ENCODE measurements at places on chromosomes 2 and 18.
A peak's percentile ranks its signal among the peaks of the same experiment; 100 is the strongest.

DNA sequence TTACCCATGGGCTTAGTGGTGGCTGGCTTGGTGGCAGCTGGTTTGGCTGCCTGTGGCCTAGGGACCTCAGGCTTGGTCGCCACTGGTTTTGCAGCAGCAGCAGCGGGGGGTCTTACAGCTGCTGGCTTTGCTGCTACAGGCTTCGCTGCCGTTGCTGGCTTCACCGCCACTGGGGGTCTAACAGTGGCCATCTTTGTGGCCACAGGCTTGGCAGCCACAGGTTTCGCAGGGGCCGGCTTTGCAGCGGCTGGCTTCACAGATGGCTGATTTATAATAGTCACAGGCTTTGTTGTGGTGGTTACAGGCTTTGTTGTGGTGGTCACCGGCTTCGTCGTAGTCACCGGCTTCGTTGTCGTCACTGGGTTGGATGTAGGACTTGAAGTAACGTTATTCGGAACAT is 77.8 kb downstream of the COL6A3 start:
- DNase-seq = no peak

GRCh38 chr2:230640540-230641011 is 72.1 kb upstream of the CAB39 start:
- no peak for DNase-seq

- DNase-seq = no peak
Measured at GRCh38 chr18:22347606-22348511, 69.9 kb downstream of the CTAGE1 start.

DNA sequence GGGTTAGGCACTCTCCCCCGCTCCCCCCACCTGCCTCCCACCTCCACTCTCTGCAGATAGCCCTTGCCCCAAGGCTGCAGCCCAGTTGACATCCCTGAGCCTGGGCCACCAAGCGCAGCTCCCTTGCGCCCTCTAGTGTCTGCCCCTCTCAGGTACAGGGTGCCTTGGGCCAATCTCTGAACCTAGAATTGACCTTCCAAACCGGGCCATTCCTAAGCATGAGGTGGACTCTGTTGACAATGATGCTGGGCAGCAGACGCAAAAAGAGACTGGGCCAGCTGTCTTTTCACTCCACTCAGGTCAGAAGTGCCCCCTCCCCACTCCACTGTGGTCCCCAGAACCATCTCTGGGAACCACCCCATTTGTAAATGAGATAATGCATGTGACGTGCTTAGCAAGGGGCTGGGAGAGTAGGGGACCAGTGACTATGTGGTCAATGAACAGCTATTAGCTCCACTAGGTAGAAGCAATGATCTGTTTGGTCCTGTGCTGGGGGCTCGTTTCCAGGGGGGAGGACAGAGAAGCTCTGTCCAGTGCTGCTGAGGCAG is 43.3 kb upstream of the PLB1 start:
- peak; percentile 55 for DNase-seq

GRCh38 chr18:22466608-22467395 is 49.1 kb upstream of the CTAGE1 start:
- no peak for DNase-seq

DNA sequence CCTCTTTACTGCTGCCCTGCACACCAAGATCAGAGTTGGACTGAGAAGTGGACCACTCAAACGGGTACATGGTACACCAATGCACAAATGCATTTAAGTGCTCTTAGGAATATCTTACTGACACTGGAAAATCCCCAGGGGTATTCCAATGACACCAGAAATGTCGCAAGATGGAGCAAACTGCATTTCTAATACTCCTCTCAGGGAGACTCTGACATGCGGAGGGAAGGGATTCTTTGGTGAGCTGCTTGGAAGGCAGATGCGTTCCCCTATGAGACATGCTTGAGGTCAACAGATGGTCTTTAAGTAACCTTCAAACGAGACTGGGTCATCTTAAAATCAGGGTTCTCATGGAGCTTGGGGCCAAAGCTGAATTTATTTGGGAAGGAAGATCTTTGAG is 521.8 kb upstream of the TCF4 start:
- no peak for DNase-seq

GRCh38 chr2:59249441-59250306 is 1008.5 kb upstream of the FANCL start:
- no peak for DNase-seq

GRCh38 chr2:27701676-27702075 is 38.0 kb downstream of the SLC4A1AP start:
- no peak for DNase-seq

GRCh38 chr2:45191976-45192375 is 182.7 kb upstream of the SIX2 start:
- DNase-seq = no peak

GRCh38 chr18:50460716-50461115 is 85.9 kb downstream of the SKA1 start:
- DNase-seq = no peak

GRCh38 chr2:46870051-46870839 is 45.4 kb downstream of the MCFD2 start:
- no peak for DNase-seq

- DNase-seq = no peak
Measured at GRCh38 chr2:77507657-77508056, 14.5 kb downstream of the LRRTM4 start.

GRCh38 chr2:150832686-150833085 is 345.2 kb upstream of the RND3 start:
- DNase-seq = no peak

DNA sequence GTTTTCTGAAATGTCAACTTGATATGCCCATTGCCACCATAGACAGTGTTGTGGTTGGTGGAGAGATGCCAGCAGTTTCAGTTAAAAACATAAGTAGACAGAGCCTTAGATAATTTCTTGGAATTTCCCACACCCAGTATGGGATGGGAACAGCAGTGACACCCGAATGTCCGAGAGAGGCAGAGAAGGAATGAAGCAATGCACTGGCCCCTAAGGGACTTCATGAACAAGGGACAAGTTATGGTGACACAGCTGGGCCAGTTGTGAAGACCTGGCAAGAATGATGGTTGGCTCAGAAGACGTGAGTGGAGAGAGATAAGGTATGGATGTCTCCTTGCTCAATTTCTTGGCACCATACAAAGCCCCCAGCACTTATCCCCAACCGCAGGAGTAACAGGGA is 165.2 kb upstream of the APCDD1 start:
- no peak for DNase-seq

DNA sequence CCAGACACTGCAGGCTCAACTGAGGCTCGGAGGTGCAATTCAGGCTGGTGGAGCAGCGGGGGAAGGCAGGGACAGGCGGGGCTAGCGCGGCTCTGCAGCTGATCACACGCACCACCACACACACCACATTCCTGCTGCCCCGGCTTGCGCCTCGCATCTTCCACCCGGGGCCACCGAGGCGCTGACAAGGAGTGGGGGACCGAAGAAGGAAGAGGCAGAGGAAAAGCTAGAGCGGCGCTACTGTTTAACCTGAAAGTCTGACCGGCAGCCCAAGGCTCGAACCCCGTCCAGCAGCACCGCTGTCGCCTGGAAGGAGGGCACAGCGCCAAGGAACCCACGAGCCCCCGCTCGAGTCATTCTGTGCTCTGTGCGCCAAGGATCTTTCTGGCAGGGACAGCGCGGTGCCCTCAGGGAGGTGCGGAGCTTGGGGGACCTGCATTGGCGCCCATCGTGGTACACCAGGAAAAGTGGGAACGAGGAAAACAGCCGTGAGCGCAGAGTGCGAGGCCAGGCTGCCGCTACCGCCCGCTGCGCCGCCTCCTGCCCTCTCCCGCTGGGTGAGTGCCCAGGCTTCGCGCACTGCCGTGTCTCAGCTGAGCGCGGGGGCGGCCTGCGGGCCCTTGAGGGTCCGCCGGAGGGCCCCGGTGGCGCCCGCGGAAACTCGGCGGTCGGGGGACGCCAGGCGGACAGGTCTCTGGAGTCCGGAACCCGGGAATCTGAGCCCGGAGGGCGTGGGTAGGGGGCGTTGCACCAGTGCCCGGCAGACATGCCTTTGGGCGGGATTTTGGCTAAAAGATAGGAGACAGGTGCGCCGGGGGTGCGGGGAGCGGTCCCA is 860 bp upstream of the KCNJ3 start:
- no peak for DNase-seq

DNA sequence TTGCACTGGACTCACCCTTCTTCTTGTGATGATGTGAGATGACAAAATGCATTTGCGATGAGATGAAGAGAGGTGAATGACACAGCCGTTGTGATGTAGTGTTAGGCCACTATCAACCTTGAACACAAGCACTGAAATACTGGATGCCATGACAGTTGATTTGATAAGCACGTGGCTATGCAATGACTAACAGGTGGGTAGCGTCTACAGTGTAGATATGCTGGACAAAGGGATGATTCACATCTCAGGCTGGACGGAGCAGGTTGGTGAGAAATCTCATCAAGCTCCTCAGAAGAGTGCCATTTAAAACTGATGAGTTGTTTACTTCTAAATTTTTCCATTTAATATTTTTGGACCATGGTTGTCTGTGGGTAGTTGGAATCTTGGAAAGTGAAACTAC is 375.8 kb upstream of the LYPD1 start:
- no peak for DNase-seq

GRCh38 chr18:741931-742512 is 29.6 kb upstream of the ENOSF1 start:
- DNase-seq = peak; percentile 18

DNA sequence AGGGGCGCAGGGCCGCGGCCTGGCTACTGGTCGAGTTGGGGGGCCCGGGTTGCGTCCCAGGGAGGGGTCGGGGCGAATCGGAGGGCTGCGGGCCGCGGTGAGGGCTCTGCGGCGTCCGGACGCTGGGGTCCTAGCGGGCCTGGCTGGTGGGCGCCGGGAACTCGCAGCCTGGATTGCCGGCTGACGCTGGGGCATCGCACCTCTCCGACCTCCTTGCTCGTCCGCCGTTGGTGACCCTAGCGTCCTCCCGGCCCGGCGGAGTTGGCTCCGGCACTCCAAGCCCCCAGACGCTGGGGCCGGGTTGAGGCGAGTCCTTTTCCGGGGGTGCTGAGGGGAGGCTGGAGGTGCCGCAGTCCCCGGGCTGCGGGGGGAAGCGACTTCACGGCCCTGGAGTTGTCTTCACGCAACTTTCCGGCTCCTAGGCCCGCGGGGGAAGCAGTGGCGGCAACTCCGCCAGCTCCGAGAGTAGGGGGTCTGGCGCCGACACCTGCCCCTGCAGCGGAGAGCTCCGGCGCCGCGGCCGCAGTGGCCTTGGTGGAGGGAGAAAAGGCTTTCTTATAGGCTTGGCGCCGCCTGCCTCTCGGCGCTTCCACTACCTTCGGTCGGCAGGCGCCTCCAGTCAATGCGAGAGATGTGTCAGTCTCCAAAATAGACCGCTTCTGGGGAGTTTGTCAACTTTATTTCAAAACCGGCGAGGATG is 70.3 kb downstream of the HAUS1 start:
- DNase-seq = peak; percentile 33

GRCh38 chr18:71106701-71107100 is 817.9 kb downstream of the SOCS6 start:
- no peak for DNase-seq

DNA sequence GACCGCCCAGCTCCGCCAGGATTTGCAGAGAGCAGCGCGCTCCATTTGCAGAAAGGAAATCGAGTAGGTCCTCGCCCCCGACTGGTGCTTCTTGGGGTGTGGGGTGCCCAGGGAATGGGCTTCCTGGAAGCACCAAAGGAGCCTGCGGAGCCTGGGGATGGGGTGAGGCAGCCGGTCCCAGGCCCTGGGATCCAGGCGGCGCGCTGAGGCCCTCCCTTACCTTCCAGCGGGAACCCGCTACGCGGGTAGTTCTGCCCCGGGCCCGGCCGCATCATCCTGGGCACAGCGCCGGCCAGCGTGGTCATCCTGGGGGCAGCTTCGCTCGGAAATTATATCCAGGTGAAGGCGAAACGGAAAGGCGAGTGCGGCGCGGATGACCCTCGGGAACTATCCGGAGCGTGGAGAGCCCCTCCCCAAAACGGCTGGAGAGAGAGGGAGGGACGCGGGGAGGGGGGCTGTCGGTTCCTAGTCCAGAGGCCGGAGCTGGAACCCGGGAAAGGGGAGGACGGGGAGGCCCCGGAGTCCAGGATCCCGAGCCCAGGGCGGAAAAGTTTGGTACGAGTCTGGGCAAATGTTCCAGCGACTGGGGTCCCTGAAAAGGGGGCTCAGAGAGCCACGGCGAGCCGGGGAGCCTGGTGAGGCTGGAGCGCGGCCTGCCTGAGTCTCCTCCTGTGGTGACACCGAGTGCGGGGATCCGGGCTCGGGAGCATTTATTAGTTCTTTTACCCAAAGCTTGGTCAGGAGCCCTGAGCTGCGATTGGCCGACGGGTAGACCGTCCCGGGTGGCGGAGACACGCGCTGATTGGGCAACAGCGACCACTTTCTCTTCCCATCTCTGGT is at the start of gene PAX3:
Gene PAX3 (minus strand): TSS at position 688 of the 840 bp plus-strand sequence. CDS start 383 bp downstream, at position 305.
- no peak for DNase-seq

DNA sequence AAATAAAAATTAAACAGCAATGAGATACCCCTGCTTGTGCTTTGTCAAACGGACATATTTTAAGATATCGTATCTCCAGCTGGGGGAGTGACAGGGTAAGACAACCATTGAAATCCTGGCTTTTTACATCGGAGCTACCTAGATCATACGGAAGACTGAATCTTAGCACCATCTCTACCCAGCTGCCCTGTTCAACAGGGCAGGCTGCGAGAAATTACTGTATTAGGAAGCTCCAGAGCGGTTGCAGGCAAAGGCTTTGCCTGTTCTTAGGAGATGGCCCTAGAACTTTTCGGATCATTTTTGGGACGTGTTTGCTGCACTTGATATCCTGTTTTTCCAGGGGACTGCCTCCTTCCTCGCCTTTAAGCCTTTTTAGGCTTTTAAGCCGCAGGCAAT is 2.0 kb upstream of the PRKCE start:
- DNase-seq = peak; percentile 7

GRCh38 chr2:231928481-231928880 is 2.3 kb upstream of the NPPC start:
- DNase-seq = no peak

- no peak for DNase-seq
Measured at GRCh38 chr2:236557306-236558030, 12.2 kb upstream of the ACKR3 start.

- no peak for DNase-seq
Measured at GRCh38 chr2:174328114-174328960, 6.4 kb upstream of the SP9 start.

DNA sequence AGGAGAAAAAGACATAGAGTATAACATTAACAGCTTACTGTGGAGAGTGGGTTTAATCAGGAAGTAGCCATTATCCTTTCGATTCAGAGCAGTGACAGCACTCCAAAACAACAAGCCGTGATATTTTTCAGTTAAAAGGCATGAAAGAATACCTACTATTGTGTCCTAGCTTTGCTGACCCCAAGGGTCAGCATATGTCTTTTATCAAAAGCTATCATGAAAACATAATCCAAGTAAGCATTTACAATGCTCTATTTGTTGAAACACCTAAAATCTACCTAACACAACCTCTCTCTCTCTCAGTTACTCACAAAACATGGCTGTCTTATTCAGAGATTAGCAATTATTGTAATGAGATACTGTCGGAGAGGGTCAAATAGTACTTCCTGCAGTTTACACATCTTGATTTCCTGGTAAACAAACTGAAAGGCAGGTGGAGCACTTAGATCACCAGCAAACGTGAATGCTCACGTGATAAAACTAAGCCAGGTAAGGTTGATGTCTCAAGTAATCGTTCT is 100.0 kb downstream of the BAZ2B start:
- peak; percentile 55 for DNase-seq
